Stimulated activated CD8-positive, alpha-beta memory T cell treated with anti-CD3 and anti-CD28 coated beads, Interleukin-15, amount 100 ng/mL, for 24 hours (primary cell): ENCODE measurements at places on chromosomes 4 and X.
A peak's percentile ranks its signal among the peaks of the same experiment; 100 is the strongest.

GRCh38 chr4:110641218-110641617 is 18.3 kb upstream of the PITX2 start:
- no peak for DNase-seq

- DNase-seq, result no peak
These were observed 550.5 kb upstream of the SMIM31 start for GRCh38 chr4:164203476-164203875.

- no peak for DNase-seq
These were observed 28.1 kb downstream of the SYNPO2 start for GRCh38 chr4:118916691-118917289.

DNA sequence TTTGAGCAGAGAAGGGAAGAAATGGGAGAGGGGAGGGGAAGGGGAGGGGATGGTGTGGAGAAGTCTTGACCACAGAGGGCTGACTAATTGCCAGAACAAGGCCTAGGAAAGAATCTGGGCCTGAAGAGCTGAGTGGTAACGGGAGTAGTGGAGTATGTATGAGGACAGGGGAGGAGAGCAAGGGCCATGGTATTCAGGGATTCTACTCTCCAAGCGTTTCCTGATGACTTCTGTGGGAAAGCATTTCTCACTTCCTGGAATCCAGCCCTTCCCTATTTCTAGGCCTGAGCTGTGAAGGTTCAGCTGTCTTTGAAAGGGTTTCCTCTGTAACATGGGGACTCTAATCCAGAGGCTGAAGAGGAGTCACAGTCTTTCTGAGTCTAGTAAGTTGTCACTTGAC is 19.7 kb upstream of the SOX3 start:
- no peak for DNase-seq

DNA sequence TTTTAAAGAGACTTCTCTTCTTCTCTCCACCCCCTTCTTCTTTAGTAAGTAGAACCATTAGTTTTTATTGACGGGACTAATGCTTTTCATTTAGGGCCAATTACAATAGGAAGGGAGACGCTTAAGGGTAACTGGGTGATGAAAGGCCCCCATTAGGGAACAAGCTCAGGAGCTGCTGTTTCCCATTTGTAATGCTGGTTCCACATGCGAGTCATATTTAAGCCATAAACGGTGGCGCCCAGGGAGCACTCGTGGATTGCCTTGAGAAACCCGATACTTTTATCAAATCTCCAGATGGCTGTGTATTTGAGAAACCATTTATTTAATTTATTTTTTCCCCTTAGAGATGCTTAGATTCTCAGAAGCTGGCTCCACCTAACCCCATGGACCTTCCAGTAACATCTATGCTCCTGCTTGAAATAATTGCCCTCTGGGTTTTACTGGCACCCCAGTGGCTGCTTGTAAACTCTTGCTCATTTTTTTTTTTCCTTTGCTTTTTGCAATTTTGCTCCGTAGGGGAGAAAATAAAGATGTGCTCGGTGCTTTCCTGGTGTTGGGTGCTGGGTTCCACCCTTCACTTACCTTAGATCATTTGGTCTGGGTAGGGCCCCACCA is 124.2 kb upstream of the MSX1 start:
- no peak for DNase-seq

DNA sequence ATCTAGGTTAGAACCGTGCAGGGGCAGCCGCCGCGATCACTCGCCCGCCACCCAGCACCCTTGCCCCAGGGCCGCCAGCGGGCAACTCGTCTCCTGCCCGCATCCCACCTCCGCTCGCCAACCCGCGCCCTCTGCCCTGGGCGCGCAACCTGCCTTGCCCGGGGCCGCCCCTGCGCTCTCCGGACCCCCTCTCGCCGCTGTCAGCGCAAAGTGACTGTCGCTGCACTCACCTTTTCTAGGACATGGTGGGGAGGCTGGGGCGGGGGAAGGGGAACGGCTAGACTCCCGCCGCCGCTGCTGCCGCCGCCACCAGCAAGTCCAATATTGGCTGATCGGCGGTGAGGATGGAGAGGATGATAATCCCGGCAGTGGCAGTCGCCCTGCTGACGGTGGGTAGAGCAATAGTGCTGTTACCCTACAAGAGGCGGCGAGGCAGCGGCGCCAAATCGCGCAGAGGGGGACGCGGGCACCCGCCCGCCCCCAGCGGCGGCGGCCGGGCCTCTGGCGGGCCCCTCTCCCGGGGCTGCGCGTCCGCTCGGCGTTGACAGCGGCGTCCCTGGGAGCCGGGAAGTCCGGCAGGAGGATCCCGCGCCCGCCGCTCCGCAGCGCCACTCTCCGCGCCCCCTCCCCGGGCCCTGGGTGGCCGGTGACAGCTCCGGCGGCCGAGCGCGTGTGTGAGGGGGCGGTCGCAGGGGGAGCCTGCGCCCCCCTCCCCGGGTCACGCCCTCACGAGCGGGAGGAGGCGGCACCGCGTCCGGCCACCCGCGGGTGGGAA is 2.3 kb upstream of the NR3C2 start:
- peak; percentile 3 for DNase-seq

- DNase-seq, result no peak
These were observed 71.0 kb downstream of the SLC10A6 start for GRCh38 chr4:86778175-86778574.

DNA sequence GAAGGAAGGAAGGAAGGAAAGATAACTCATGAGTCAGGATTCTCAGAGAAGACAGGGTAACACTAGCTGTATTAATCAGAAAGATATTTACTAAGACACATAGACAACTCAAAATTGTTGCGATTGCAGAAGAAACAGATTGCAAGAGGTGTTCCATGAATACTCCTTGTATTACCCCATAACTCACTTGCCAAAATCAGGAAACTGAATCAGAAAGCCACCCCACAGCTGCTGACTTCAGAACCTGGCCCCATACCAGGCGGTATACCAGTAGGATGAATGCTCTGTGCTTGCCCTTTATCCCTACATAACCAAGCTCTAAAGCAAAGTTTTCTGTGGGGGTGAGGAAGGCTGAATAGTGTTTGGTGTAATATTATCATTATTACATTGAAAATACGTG is 468.5 kb downstream of the IQCM start:
- no peak for DNase-seq

DNA sequence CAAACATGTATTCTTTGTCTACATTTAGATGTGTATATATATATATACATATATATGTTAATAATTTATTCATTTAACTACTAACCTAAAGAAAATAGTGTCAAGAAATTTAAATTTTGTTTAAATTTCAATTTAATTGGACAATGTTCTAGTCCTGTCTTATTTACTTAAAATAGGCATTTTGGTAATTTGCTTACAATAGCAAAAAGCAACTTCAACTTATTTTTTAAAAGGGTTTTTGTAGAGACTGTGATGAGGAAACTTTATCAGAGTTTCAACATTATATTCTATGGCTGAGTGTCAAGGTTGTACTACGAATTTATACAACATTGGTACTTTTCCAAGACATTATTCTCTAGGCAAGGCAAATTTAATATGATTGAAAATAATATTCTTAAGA is 212.0 kb upstream of the ARSJ start:
- DNase-seq, result no peak

GRCh38 chr4:53704329-53704728 is 113.0 kb upstream of the LNX1 start:
- no peak for DNase-seq

GRCh38 chr4:179182741-179183140 is 1740.5 kb upstream of the AGA start:
- no peak for DNase-seq

DNA sequence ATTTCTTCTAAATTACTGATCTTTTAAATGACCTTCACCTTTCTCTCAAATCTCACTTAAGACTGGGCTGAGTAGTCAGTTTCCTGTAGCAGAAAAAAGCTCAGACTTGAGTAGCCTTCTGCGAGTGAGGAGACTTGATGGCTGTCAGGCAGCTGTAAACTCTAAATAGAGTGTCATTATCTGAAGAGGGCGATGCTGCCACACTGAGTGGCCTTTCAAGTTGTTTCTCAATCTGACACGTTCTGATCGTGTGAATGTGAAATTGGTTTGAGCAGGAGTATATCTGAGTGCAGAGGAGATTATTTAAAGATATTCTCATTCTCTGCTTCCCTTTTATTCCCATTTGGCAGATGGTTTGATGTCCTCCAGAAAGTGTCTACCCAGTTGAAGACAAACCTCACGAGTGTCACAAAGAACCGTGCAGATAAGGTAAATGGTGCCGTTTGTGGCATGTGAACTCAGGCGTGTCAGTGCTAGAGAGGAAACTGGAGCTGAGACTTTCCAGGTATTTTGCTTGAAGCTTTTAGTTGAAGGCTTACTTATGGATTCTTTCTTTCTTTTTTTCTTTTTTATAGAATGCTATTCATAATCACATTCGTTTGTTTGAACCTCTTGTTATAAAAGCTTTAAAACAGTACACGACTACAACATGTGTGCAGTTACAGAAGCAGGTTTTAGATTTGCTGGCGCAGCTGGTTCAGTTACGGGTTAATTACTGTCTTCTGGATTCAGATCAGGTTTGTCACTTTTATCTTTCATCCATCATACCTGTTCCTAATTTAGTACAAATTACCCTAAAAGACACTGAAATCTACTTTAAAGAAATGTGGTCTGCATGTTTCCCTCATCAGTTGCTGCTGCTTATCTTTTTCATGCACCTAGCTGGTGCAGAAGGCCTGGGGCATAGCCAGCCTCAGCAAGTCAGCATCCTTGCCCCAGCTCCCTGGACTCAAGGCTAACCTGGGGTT is 74.3 kb upstream of the MSANTD1 start:
- no peak for DNase-seq

GRCh38 chr4:150540959-150541360 is 41.0 kb upstream of the MAB21L2 start:
- DNase-seq, result no peak

GRCh38 chr4:153179100-153179499 is 25.1 kb upstream of the TRIM2 start:
- DNase-seq, result no peak

GRCh38 chr4:72591547-72592454 is 22.8 kb upstream of the ADAMTS3 start:
- no peak for DNase-seq

DNA sequence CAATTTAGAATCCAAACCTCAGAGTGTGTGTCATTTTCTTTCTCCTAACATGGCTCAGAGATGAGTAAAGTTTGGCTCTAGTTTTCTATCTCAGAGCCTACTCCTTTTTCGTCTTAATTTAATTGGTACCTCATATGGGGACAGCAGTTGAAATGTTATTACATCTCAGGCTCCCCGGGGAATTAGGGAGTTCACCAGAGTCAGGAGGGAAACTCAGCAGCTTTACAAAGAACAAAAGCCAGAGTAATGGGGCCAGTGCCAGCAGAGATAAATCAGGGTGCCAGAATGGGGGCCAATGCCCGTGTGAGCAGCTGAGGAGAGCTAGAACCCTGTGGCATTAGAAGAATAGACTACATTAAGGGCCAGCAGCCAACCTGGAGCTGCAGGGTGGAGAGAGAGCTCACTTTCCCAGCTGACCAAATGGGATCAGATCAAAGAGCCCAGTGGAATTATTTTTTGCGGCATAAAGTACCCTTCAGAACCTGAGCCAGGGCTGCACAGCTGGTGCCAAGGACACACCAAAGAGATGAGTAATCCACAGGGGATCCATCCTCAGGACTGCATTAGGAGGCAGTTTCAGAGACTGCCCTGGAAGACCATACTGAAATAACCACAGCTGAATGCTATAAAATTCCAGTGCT is 207.1 kb upstream of the DKK2 start:
- no peak for DNase-seq

- DNase-seq, result no peak
These were observed 18.3 kb downstream of the GRPR start for GRCh38 chrX:16141422-16142245.

DNA sequence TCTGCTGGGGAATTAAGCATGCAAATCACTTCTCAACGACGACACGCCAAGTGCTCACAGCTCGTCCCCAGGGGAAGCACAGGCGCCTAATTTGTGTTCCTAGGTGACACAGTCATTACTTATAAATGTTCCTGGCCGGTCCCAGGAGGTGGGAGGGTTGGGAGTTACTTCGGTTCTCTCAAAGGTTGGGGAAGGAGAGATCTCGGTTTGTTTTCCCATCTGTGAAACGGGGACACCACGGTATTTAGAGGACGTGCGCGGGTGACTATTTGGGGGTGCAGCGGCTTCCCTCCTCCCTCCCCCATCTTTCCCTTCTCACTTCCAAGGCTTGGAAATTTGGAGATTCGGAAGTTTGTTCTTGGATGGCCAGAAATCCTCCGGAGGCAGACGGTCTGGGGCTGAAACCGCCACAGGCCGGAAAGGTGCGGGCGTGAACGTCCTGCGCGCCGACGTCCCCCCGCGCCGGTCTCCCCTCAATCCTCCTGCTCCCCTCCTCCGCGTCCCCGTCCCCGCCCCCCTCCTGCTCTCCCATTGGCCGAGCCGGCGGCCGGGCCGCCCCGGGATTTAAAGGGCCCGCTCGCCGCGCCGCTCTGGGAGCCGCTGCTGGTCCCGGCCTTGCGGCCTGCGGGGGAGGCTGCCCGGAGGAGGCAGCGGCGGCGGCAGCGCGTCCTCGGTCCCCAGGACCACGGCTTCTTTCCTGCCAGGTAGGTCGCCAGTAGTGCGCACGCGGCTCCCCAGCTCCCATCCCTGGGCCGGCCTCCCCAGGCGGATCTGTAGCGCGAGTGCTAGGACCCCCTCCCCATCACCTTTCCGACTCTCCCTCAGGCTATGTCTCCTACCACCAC is at the start of gene PORCN:
PORCN (plus strand) TSS at position 593 of the 845 bp plus-strand sequence. CDS start 829 bp downstream, outside the sequence.
- peak; percentile 44 for DNase-seq

GRCh38 chrX:1537031-1537715 is at the start of gene P2RY8:
Gene P2RY8 (minus strand): TSS chrX:1537185. CDS start chrX:1466558, 70,627 bp downstream.
- DNase-seq, result peak; percentile 38

DNA sequence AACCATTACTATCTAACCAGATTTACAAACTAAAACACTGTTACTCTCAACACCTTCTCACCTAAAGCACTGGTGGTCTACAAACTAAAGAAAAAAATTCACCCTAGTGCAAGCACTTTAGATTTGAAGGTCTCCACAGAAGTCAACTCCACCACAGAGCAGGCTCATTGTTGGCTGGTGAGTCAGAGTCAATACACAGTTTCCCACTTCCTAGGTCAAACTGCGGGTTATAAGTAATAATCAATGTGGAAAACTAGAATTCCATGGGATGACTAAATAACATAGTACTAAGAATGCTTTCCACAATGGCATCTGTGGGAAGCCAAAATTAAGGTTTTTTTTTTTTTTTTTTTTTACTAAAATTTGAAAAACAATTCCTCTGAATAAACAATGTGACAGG is 191.8 kb downstream of the PDGFC start:
- DNase-seq, result no peak

DNA sequence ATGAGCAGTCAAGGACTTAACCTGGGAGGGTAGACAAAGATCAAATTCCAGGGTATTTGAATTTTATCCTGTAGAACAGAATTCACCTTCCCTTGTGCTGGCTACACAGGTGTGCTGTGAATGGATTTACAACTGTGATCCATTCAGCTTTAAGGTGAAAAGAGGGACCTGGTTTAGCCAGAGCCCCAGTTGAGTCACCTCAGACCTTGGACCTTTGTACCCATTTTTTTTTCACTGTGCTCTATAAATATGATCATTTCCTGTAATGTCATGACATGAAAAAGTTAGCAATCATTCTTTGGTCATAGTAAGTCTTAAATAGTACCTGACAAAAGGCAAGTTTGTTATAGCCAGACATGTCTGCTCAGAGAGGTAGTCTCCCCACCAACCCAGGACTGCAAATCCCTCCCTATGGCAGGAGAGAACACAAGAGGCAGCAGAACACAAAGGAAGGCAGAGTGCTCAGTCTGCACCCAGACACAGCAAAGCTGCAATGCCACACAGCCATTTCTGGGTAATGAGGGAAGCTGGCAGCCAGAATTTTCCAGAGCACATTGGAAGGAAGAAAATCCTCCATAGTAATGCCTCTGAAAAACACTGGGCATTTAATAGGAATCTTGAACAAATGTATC is 77.9 kb downstream of the CXXC4 start:
- DNase-seq, result no peak
